ENCODE measurements at places on chromosomes 4 and X. TPM values are rescaled to one million over a fixed set of nuclear protein-coding genes. Genes with fewer than 3 reads are reported as not detected.

Gene SYTL4
- total RNA-seq = 3.5 TPM

Gene XAGE2
- total RNA-seq = not detected

Gene SPANXN3
- total RNA-seq = not detected

Gene ZC4H2
- total RNA-seq = 11.9 TPM

Gene NUDT11
- 11.8 TPM for total RNA-seq

Gene LGI2
- not detected for total RNA-seq

Gene CT45A3
- total RNA-seq = not detected
